ENCODE measurements at places on chromosomes 2 and 18.

DNA sequence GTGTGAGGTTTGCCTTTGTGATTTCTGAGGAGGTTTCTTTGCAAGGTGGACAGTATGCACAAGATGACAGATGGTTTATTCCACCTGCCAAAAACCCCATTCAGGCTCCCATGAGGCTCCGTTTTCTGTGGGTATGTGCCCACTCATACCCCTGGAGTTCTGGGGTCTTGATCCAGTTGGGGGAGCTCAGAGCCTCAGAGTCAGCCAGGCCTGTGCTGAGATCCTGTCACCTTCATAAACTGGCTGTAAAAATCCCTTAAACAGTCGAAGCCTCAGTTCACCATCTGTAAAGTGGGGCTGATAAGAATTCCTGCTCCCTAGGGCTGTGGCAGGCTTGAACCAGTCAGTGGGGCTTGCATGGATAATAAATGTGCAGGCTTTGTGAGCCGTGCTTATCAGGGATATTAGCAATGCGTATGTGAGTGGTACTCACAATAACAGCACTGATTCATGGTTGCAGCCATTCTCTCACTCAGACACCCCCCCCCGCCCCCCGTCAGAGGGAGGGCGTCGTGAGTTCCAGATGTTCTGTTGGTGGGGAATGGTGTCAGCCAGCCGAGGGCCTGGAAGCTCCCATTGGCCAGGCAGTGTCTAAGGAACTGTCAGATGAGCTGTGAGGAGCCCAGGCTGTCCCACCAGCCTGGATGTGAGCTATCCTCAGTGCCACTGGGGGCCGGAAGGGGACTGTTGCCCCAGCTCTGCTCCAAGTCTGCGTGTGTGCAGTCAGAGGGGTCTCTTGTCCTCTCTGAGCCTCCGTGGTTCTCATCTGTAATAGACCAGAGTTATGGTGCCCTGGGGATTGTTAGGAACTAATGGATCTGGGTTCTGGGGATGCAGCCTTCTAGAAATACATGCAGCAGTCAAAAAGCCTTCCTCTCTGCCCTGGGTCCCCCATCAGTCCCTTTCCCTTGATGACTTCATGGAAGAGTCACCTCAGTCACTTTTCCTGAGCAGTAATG lies 51.7 kb downstream of the KCNIP3 start:
- DNase-seq, result no peak

DNA sequence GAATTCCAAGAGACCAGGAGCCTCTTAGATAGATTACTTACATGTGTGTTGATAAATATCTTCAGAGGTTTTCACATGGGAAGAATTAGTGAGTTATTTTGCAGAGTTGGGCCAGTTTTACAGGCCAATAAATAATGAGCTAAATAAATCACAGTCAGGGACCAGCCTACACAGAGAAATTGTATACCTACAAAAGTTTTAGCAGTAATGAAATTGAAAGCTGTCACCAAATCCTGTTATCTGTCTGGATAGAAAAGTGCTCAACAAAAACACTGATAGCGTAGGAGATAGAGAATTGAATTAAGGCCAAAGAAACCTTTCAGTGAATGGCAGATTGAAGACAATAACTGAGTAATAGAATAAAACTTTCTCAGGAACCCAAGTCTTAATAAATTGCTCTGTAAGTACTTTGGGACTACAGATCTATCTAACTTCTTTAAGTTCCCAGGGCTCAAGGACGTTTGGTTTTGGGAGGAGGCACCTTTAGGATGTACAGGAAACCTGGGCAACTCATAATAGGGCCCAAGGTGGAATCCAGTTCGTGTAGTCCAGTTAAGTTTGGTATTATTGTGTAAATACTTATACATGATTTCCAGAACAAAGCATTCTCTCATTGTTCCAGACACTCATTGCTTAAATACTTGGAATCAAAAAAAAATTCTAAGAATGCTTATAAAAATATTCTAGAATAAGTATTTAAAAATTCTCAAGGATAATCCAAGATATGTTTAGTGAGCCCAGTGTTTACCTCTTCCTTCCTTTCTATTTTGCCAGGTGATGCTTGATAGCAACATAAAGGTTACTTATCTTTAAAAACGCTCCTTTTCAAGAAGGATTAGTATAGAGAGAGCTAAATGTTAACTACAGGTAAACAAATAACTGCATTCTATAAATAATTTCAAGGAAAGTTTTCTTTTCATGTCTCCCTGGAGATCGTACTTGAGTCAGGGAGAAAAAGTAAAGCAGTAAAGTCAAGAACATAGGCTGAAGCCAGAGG lies 134.5 kb downstream of the NCKAP5 start:
- DNase-seq, result no peak

DNA sequence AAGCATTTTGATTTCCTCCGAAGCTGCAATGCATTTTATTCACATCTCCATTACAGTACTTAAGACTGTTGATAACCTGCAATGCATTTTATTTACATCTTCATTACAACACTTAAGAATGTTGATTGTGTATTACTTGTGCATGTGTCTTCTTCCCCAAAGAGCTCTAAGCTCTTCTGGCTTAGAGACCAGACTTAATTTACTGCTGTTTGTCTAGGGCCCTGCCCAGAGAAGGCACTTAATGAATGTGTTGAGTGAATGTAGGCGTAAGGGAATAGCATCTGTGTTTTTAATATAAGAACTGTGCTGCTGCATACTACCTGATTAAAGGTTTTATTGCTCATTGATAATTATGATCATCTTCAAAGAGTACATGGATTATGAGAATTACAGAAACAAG lies 295.6 kb downstream of the ZNF385B start:
- DNase-seq, result no peak

- no peak for DNase-seq
Observed at GRCh38 chr2:215071676-215072075, 66.8 kb downstream of the ABCA12 start.

DNA sequence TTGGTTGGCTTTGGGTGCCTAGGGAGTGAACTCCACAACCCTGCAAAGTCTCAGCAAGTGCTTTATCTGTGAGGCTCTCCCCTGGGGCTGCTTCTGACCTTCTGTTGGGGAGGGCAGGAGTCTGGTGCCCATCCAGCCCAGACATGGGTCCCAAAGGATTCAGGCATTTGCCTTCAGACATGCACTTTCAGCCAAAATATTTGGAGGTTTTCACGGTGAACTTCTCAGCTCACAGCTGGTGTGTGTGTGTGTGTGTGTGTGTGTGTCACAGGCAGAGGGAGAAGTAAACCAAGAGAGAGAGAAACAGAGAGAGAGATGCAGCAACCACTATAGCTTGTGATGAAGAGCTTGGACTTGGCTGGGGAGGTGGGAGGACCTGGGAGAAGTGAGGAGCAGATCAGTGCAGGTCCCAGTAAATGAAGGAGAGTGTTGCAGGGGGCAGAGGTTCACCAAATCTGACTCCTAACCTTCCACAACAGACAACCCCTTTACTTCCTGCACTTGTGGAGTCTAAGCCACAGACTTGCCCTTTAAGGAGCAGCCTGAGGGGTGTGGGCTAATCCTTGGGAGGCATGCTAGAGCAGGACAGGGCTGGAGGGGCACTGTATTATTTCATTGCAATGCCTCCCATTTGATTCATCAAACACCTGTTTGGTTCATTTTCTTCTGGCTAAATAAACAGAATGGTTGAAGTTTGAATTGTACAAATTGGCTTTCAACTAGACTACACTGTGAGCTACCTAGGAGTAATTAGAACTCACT lies 14.1 kb downstream of the SLC9A4 start:
- no peak for DNase-seq

GRCh38 chr2:179746981-179747380 lies 114.4 kb downstream of the ZNF385B start:
- no peak for DNase-seq

DNA sequence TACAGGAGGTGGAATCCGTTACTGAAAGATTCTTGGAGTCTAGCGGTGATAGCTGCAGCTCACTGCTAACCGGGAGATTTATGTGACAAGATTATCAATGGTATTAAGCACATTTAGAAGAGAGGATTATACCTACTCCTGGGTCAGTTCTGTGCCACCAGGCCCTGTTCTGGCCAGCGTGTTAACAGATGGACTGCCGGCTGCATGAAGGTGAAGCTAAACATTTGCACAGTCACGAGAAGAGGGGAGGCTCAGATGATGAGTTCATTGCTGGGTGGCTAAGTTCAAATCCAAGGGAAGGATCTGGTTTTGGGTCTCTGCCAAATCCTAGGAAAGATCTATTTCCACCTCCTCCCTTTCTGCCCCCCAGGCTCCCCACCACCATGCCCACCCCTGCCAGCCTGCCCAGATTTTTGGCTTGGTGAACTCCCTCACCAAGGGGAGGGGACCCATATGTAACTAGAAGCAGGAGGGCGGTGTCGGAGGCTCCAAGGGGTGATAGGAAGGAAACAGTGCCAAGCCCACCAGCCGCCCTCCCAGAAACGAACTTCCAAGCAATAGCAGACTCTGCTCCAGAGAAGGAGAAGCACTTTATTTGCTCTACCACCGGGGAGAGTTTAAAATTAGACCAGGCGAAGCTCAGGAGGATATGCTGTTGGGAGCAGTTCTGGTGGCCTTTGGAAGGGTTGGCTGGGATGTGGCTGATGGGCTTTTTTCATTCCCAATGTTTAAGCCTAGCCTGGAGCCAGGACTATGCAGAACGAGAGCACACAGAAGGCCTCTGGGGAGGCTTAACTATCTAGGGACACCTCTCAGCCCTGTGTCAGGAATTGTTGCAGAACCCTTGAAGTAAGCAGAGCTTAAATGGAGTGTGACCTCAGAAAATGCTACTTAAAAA lies 200.5 kb downstream of the KLHL29 start:
- DNase-seq, result no peak

GRCh38 chr18:23719634-23720201 lies 30.5 kb downstream of the LAMA3 start:
- DNase-seq, result no peak

DNA sequence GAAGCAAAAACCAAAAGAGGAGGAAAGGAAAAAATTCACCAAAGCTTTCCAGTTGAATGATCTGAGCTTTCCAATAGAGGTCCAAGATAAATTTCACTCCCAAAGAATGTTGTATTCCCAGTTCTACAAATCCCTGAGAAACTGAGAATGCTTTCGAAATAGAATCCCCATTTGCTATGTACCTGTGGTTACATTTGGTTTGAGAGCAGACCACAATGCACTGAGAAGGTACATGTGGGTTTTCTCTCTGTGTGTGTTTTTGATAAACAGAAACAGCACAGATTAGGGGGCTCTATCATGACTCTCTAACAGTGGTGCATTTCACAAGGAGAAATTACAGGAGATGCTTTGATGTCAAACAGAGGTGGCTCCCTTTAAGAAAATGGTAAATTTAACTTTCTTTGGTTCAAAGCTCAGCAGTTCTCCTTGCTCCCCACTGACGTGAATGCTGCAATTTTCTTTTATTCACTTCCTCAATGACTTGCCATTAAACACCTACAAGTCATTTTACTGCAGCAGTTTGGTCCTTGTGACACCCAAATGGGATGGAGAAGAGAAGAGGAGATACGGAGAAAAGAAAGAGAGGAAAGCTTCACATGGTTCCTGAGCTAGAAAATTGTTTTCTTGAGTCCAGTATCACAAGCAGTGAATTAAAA lies 108.7 kb downstream of the EPHA4 start:
- no peak for DNase-seq

GRCh38 chr2:200188876-200189275 lies 117.6 kb upstream of the SPATS2L start:
- no peak for DNase-seq

- no peak for DNase-seq
Observed at GRCh38 chr2:128390991-128391630, 72.4 kb upstream of the HS6ST1 start.

GRCh38 chr18:64974391-64975125 lies 776.3 kb upstream of the CDH7 start:
- no peak for DNase-seq

GRCh38 chr18:61946449-61946848 lies 53.6 kb upstream of the RNF152 start:
- no peak for DNase-seq

GRCh38 chr2:221758076-221758475 lies 186.0 kb upstream of the EPHA4 start:
- DNase-seq, result no peak

GRCh38 chr2:207459990-207460757 lies 69.6 kb upstream of the CREB1 start:
- no peak for DNase-seq

DNA sequence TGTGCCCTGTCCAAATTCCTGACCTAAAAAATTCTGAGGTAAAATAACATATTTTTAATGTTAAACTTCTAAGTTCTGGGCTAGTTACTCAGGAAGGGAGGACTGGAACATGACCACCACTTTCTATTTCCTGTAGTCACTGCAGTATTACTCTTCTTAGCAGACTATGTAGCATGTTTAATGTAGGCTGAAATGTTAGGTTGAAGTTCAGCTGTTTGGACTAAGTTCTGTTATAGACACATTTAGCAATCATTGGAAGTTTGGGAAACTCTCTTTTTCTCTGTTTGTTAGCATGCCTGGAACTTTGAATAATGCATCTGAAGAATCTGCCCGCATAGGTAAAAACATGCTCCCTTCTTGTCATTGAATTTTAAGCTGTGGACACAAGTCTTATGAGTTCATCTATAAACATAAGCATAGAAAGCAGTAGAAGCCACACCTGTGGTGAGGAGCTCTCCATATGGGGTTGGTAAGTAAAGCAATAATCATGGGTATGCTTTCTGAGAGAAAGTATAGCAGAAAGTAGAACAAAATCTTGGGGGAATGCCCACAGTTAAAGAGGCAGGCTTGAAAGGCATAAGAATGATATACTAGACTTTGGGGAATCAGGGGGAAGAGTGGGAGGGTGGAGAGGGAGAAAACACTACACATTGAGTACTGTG lies 52.6 kb downstream of the IL1R2 start:
- DNase-seq, result no peak

- no peak for DNase-seq
Observed at GRCh38 chr2:155070489-155070888, 372.0 kb downstream of the KCNJ3 start.

DNA sequence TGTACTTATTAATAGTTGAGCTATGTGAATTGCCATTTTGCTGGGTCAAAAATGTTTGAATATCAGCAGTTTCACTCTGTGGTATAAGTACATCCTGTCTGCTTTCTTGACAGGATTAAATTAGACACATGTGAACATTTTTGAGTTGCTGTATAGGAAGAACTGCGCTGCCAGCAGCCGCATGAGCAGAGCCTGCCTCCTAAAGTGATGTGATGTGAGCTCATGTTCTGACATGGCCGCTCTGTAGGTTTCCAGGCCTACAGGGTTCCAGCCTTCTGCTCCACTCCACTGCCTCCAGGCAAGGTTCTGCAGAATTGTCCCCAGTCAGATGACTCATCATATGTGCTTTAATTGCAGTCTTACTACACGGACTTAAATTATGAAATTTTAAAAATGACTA lies 119.7 kb upstream of the NFATC1 start:
- no peak for DNase-seq

- DNase-seq, result no peak
Observed at GRCh38 chr2:109129921-109130722, 1.1 kb downstream of the SH3RF3 start.

GRCh38 chr2:75480971-75481836 lies 79.5 kb downstream of the EVA1A start:
- DNase-seq, result no peak

DNA sequence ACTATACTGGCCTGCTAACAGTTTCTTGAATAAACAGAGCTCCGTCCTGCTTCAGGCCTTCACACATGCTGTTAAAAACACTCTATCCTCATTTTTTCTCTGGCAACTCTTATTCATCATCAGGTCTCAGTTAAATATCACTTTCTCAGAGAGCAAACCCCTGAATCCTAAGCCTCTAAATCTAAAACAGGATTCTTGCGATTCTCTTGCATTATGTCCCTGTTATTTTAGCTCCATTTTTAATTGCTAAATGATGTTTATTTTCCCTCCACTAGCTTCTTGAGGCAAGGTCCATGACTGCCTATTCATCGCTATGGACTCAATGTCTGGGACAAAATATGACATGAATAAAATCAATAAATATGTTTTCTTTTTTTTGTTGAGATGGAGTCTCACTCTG lies 190.7 kb upstream of the SMAD7 start:
- no peak for DNase-seq

Measured in activated CD4-positive, CD25-positive, alpha-beta regulatory T cell treated with anti-CD3 and anti-CD28 coated beads, Interleukin-2, amount 50 U/mL, for 16 hours (primary cell).